Thyroid gland (tissue), 4 donors: ENCODE measurements at places on chromosomes 2 and 18. TPM values are rescaled to one million over a fixed set of nuclear protein-coding genes. Genes with fewer than 3 reads are reported as not detected.

DNA sequence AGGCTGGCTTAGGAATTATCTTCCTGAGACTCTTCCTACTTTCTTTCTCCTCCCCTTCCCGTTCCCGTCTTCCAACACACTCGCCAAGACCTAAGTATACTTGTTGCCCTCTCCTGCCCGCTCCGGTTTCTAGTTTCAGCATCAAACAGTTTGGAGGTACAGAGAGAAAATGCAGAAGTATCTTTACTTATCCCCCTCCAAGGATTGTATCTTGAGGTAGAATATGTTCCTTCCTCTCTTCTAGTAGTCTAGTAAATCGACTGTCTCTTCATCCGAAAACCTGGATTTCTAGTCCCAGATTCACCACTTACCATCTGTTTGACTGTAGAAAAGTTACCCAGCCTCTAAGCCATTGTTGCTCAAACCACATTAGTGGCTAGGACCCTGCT, 755 bp downstream of the EIF4E2 start:
- DNase-seq = no peak

DNA sequence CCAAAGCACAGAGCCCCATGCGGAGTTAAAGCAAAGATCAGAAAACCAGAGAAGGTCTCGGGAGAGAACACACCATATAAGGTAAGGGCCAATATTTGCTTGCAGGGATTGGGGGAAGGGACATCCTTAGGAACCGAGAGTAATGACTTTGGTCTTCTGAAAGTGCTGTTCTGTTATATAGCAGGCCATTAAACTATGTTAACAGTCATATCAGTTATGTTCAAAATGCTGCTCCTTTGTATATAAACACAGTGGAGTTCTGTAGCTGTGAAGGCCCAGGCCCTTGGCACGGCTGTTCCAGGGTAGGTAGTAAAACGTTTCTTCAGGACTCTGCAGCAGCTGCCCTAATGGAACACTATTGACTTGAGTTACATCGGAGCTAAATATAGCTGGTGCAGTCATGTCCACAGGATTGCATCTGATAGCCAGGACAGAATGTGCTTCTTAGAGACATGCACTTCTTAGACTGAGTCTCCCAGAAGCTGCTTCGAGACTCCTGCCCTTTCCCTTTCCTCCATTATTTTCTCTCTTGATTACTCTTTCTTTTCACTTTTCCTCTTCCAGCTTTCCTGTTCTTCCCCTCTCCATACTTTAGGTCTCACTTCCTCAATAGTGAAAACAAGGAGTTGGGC, 122.4 kb downstream of the SETBP1 start:
- no peak for DNase-seq

DNA sequence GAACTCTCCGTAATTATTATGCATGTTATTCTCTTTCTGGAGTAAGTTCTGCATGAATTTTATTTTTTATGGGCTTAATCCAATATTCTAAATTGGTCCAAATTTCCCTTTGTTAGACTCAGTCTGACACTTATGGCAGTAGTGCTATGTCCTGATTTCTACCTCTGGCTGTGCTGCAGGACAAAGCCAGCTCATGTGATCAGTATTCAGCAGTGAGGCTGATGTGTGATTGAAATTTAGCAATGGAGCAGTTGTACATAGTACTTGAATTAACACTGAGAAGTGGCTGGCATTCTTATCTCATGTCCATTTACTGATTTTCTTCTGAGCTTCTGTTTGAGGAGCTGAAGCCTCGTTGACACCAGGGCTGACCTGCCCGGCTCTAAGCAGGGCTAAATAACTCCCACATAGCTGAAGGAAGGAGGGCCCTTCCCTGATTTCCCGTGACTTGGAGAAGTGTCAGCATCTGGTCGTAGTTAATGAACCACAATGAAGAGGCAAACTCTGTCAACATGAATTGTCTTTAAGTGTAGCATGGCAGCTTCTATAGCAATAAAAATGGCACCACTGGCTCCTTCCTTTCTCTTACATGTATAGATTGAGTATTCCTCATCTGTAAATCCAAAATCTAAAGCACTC, 159.0 kb upstream of the RASGRP3 start:
- DNase-seq = no peak

DNA sequence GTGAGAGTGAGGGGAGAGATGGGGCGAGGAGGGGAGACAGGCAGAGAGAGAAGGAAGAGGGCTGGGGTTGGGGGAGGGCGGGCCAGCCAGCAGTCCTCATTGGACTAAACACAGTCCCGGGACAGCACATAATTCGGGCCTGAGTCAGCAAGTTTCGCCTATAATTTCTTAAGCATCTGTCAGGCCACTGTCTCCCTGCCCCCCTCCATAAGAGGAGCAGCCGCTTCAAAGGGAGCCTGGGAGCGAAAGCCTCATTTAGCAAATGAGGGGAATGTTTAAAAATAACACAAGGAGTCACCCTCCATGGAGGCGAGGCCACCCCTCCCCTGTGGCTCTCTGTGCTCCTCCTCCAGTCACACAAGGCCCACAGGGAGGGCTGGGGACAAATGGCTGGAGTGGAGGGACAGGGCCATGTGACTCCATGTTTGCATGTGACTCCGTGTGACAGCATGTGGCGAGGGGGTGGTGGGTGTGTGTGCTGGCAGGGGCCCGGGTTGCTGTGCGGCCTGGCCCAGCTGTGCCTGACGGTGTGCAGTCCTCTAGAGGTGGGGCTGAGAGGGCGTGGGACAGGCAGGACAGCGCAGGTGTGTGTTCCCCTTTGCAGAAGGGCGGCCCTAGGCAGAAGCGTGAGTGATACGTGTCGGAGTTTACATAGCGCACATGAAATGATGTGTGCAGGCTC, 162.4 kb downstream of the CELF4 start:
- peak; percentile 85 for DNase-seq

- peak; percentile 62 for DNase-seq
These were observed 60.3 kb upstream of the AGPS start for GRCh38 chr2:177332026-177332991.

SMPD4 gene
- 34.1 TPM for total RNA-seq

IL1F10 gene
- not detected for total RNA-seq

DNA sequence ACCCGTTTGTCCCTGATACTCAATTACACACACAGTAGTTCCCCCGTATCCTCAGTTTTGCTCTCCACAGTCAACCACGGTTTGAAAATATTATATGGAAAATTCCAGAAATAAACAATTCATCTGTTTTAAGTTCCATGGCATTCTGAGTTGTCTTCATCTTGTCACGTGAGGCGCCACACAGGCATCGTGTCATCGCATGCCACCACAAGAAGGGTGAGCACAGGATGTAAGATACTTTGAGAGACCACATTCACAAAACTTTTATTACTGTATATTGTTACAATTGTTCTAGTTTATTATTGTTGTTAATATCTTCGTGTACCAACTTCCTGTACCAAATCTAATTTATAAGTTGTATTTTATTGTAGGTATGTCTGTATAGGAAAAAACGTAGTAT, 17.7 kb downstream of the ADNP2 start:
- DNase-seq = no peak

- no peak for DNase-seq
These were observed 378.4 kb upstream of the PIK3C3 start for GRCh38 chr18:41576643-41577042.

GRHL1 gene
- total RNA-seq = 8.6 TPM

DNA sequence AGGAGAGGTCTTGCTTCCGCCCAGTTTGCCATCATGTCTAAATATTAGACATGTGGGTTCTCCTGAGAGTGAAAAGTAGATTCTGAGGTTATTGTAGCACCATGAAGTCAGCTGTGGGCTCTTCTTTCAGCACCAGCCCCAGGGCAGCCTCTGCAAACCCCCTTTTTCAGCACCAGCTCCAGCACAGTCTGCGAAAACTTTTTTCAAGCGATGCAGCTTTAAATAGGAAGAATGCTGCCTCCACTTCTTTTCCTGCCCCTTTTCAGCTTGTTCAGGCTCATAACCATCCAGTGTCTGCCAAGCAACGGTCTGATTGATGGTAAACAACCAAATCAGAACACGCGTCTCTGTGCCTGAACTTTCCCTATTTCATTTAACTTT, at the start of gene COL5A2:
Gene COL5A2 (minus strand): TSS at position 192 of the 381 bp plus-strand sequence. CDS start 157 bp downstream, at position 35.
- DNase-seq = peak; percentile 15
